Epithelial cell of umbilical artery (primary cell): ENCODE measurements at places on chromosomes 5 and 9. TPM values are rescaled to one million over a fixed set of nuclear protein-coding genes. Genes with fewer than 3 reads are reported as not detected.

Gene CDC20B
- total RNA-seq: under 0.01 TPM in 1 of 2 replicates, not detected in the other

Gene BTNL8
- total RNA-seq: not detected in 2 replicates

Gene GPX8
- total RNA-seq: 78.9 and 89.7 TPM in 2 replicates

Gene SMARCA2
- total RNA-seq: 45.6 and 50.0 TPM in 2 replicates

Gene TSSK1B
- total RNA-seq: not detected in 2 replicates

Gene ANKRD33B
- total RNA-seq: 3.2 and 7.4 TPM in 2 replicates

Gene NPDC1
- 28.3 and 29.2 TPM in 2 replicates for total RNA-seq

Gene PTGR1
- total RNA-seq: 43.2 and 54.1 TPM in 2 replicates

Gene FSD1L
- 3.9 and 6.2 TPM in 2 replicates for total RNA-seq

Gene SLC6A18
- not detected in 2 replicates for total RNA-seq

Gene LVRN
- total RNA-seq: 1.3 TPM in 1 of 2 replicates, not detected in the other

Gene CENPK
- total RNA-seq: 20.5 and 24.6 TPM in 2 replicates

Gene SCGB3A2
- total RNA-seq: not detected in 2 replicates

Gene ZNF300
- 4.2 and 8.4 TPM in 2 replicates for total RNA-seq

Gene C7
- 0.32 and 0.61 TPM in 2 replicates for total RNA-seq

Gene IL12B
- not detected in 2 replicates for total RNA-seq

Gene RNF183
- not detected in 2 replicates for total RNA-seq

Gene SLC34A1
- not detected in 2 replicates for total RNA-seq

Gene ANKRD34B
- not detected in 2 replicates for total RNA-seq

Gene CCL27
- total RNA-seq: not detected in 2 replicates

Gene MAMDC4
- 0.32 and 1.5 TPM in 2 replicates for total RNA-seq

Gene PHYHD1
- not detected in 2 replicates for total RNA-seq

Gene ZNF483
- 1.6 and 2.9 TPM in 2 replicates for total RNA-seq

Gene CDC25C
- total RNA-seq: 9.0 and 9.4 TPM in 2 replicates

Gene PCDHA12
- not detected in 2 replicates for total RNA-seq

Gene ADAMTS19
- not detected in 2 replicates for total RNA-seq

Gene GPR151
- total RNA-seq: not detected in 2 replicates

Gene ATP10B
- not detected in 2 replicates for total RNA-seq

Gene IFNA10
- total RNA-seq: not detected in 2 replicates

Gene TLE1
- 31.6 and 32.5 TPM in 2 replicates for total RNA-seq

Gene PDLIM4
- total RNA-seq: 57.0 and 66.9 TPM in 2 replicates

Gene S1PR3
- 1.8 and 2.9 TPM in 2 replicates for total RNA-seq

Gene CD14
- total RNA-seq: 1.2 and 1.6 TPM in 2 replicates

Gene SAPCD2
- 15.3 and 19.3 TPM in 2 replicates for total RNA-seq

Gene MCIDAS
- not detected in 2 replicates for total RNA-seq
